ENCODE measurements at places on chromosomes 1 and 21.

GRCh38 chr21:38875694-38876492 lies 70.2 kb downstream of the ETS2 start:
- DNase-seq, result no peak

- peak; percentile 53 for DNase-seq
Observed at GRCh38 chr1:203769505-203770343, 4.7 kb downstream of the LAX1 start.

DNA sequence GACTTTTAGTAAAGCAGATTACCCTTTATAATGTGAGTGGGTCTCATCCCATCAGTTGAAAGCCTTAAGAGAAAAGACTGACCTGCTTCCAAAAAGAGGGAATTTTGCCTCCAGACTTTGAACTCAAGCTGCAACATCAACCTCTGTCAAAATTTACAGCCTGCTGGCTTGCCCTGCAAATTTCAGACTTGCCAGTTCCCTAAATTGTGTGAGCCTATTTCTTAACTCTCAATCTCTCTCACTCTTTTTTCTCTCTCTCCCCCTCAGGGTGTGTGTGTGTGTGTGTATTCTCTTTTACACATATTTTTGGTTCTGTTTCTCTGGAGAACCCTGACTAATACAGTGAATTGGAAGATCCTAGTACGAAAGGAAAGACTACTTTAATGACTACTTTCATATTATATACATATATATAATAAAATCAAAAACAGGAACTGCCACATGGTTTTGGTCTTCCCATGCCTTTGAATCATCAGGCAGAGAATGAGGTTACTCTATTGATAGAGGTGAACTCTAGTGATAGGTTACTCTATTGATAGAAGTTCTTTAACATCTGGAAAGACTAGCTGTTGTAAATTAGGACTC lies 6.4 kb downstream of the OR2C3 start:
- DNase-seq, result no peak

GRCh38 chr1:197664391-197664790 lies 110.9 kb downstream of the DENND1B start:
- DNase-seq, result no peak
